Hematopoietic multipotent progenitor cell treated with erythropoietin and hydrocortisone succinate and interleukin-3 and kit ligand, for 4 days (in vitro differentiated cells): ENCODE measurements at places on chromosomes 5 and 9.

DNA sequence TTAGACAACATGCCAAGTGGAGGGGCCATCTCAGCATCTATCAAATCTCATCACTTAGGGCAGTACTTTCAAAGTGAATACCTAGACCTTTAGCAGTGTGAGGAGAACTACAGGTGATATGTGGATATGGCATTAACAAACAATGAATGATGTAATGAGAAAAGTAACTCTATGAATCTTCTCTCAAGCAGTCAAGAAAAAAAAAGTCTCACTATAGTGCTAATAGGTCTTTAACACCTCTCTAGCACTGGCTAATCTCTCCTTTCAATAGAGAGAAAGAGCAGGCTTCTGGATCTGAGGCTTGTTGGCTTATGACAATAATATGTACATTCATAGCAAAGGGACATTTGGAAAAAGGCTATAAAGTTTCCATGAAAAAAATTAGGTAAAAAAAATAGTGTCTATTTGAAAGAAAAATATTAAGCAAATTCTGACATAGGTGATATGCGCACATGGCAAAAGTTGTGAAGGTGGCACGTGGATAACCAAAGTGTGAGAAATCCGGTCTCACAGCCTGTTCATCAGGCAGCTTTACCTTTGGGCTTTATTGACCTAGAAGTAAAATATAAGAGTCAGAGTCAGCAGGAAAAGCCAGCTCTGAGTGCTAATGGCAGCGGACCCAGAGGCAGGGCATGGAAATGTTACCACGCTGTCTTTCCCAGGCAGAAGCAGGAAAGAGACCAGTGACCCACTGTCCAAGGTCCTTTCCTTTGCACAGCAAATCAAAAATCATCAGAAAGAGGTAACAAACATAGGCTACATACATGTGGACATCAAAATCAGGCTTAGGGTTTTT lies 203.4 kb downstream of the EFNA5 start:
- no peak for DNase-seq

GRCh38 chr5:151451626-151452520 lies 4.5 kb downstream of the SLC36A1 start:
- DNase-seq, result no peak

DNA sequence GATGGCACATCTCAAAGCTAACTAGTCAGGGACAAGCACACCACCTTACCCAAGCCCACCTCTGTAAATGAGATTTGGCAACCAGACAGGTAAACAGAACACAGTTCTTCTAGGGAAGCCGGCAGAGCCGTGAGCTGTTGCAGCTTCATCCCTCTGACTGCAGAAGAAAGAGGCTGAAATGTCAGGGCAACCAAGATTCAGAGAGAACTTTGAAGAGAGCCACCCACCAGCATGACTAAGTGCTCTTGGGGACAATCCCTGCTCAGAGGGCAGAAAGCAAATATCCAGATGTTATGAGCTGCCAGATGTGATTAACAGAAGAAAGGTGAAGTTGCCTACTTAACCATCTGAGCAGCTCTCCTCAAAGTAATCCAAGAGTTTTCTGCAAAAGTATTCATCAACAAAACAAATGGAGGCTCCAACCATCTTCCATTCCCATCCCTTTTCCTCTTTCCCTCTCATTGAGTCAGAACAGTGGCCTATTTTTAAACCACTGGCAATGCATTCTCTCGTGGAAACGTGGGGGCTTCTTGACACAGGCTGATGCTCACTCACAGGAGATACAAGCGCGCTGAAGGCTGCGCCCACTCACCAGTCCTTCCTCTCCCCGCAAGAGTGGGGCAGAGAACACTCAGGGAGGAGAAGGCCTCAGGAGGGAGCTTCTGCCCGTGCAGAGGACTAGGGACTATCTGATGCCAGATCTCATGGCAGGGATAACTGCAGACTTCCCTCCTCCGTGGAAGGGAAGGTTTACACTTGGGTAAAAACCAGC lies 57.1 kb downstream of the SLIT3 start:
- DNase-seq, result no peak

DNA sequence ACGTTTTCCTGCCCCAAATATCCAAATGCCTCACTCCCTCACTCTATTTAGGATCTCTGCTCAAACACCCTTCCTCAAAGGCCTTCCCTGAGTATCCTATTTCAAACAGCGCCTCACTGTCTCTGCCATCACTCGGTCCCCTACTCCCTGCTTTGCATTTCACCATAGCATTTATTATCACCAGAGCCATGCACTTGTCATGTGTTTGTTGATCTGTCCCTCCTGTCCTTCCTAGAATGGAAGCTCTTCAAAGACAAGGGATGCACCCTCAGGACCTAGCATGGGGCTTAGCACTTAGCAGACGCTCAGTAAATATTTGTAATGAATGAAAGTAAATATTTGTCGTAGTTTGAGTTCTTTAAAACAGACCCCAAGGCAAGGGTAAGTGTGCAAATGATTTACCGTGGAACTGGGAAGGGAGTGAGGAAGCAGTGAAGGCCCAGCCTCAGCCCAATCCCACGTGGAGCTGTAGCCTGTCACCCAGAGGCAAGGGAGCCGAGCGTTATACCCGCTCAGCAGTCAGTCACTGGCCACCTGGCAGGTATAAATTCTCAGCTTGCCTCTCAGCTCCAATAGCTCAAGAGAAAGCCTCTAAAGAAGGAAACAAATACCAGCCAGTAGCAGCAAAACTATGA lies 97.7 kb upstream of the KIF2A start:
- no peak for DNase-seq
